ENCODE measurements at places on chromosomes 11 and 22. TPM values are rescaled to one million over a fixed set of nuclear protein-coding genes. Genes with fewer than 3 reads are reported as not detected.
A peak's percentile ranks its signal among the peaks of the same experiment; 100 is the strongest.

GRCh38 chr22:20444325-20444724 lies 6.7 kb upstream of the SCARF2 start:
- no peaks in the 10 kb centered on the region for H3K4me1 ChIP-seq
- no peaks in the 10 kb centered on the region for H3K36me3 ChIP-seq
- H3K27ac ChIP-seq: no peak overlapping the region
- DNase-seq: no peak
- peaks cover under 1% of the 10 kb centered on the region for H3K27me3 ChIP-seq
- H3K4me3 ChIP-seq: no peak overlapping the region

- H3K4me3 ChIP-seq: no peak overlapping the region
- no peak overlapping the region for H3K27ac ChIP-seq
- H3K36me3 ChIP-seq: no peaks in the 10 kb centered on the region
Observed at GRCh38 chr22:22942511-22943329, 55.1 kb downstream of the IGLL5 start.

The TRPC6 gene
- total RNA-seq: 0.25 TPM

DNA sequence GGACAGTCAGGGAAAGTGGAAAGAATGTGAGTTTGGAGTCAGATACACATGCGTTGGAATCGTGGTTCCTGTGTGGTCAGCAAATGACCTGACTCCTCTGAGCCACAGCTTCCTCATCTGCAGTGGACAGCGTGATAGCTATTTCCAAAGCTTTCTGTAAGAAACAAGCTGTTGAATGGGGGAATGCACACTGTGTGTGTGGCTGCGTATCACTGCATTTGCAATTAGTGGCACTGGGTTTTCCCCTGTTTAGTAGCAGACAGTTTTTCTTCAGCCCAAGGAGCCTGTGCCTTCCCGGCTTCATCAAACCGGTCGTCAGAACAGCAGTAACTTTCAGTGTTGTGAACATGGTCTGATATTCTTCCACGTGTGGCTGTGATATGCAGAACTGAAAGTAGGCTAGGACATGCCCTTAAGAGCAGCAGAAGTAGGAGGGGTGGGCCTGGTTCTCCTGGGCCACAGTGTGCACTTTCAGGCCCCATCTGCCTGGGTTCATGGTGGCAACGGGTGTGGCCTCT lies 121.5 kb downstream of the RRAS2 start:
- H3K4me1 ChIP-seq: no peaks in the 10 kb centered on the region
- H3K27me3 ChIP-seq: peaks cover 3% of the 10 kb centered on the region
- no peak overlapping the region for H3K27ac ChIP-seq
- no peak for DNase-seq
- no peaks in the 10 kb centered on the region for H3K36me3 ChIP-seq

DNA sequence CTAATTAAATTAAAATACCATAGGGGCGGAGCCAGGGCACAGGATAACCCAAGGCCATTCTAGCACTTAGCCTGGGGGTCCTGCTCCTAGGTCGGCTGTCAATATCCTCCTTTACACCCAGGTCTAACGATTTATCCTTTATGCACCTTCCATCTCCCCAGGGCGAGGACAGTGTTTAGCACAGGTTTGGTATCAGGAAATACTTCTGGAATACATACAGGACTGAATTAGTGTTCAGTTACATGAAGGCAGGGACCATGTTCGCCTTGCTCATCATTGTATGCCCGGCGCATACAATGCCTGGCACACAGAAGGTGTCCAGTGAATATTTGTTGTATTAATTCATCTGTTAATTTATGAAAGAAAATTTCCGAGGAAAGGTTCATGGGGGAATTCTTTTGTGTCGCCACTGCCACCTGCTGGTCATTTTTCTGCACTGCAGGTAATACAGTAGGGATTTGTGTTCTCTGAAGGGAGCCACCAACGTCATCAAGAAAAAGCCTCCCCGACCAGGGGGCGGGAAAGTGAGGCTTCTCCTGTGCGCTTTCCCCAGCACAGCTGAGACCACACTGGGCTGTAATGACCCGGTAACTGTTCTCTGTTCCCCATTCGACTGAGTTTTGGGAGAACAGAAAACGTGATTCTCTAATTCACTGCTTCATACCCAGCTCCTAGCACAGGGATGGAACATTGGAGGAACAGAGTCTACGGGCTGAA lies 68.7 kb upstream of the ASPHD2 start:
- no peak overlapping the region for H3K27ac ChIP-seq
- peak; percentile 87 for DNase-seq
- no peaks in the 10 kb centered on the region for H3K4me1 ChIP-seq
- no peaks in the 10 kb centered on the region for H3K27me3 ChIP-seq
- H3K36me3 ChIP-seq: no peaks in the 10 kb centered on the region

DNA sequence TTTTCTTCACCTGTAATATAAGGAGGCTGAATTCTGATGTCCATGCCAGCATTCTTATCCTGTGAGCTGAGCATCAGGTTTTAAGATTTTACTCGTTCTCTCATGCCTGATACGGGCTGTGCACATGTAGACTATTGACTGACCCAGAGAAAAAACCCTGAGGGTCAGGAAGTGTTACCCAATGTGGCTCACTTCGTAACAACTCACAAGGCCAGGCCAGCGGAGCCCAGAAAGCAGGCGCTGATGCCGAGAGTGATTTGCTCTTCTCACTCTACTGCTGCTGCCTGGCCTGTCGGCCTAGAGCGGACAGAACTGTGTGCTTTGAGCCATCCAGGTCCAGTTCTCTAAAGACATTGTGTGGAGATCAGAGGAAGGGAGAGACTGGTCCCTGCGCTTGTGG lies 10.8 kb downstream of the THYN1 start:
- no peak overlapping the region for H3K27ac ChIP-seq
- H3K4me3 ChIP-seq: no peak overlapping the region
- no peaks in the 10 kb centered on the region for H3K27me3 ChIP-seq
- no peaks in the 10 kb centered on the region for H3K36me3 ChIP-seq
- DNase-seq: no peak

GRCh38 chr11:5597953-5598352 lies 1.5 kb downstream of the TRIM6 start:
- peak overlapping the region; percentile 90 for H3K4me3 ChIP-seq
- no peak for DNase-seq
- H3K36me3 ChIP-seq: no peaks in the 10 kb centered on the region
- peaks cover 4% of the 10 kb centered on the region for H3K4me1 ChIP-seq
- H3K27me3 ChIP-seq: no peaks in the 10 kb centered on the region

DNA sequence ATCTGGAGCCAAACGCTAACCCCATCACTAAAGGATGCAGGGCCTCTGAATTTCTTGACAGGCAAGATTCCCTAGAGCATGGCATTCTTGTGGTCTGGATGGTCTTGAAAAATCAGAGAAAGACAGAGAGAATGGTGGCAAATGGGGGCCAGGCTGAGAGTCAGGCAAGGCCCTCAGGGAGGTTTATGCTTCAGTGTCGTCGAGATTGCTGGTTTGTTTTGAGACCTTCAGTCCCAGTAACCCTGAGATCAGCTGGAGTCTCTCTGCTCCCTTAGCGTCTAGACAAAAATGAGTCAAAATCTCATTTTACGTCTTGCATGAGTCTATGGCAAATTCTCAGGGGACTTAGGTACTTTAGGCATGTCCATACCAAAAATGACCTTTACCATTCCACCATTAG lies 539.3 kb downstream of the SOX6 start:
- no peak overlapping the region for H3K4me3 ChIP-seq
- no peaks in the 10 kb centered on the region for H3K4me1 ChIP-seq
- H3K27ac ChIP-seq: no peak overlapping the region
- H3K36me3 ChIP-seq: no peaks in the 10 kb centered on the region

DNA sequence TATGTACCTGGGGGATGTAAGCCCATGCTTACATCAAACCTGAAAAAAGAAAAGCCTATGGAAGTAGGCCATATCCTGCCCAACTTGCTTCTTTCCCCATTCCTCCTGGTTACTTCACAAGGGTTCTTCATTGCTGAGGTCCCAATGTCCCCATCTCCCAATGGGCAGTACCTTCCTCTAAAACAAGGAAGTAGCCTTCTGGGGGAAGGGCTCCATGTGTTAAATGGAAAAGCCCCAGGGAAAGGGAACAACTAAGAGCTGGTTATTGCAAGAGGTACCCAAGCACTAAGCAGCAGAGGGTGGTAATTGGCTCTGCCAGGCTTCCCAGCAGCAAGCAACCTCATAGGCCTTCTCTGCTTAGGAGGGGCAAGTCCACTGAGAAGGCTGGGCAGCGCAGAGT lies 11.3 kb downstream of the TMEM216 start:
- H3K36me3 ChIP-seq: peaks cover 61% of the 10 kb centered on the region
- H3K4me1 ChIP-seq: no peaks in the 10 kb centered on the region
- no peak for DNase-seq

The PIH1D2 gene
- total RNA-seq: 0.73 TPM

DNA sequence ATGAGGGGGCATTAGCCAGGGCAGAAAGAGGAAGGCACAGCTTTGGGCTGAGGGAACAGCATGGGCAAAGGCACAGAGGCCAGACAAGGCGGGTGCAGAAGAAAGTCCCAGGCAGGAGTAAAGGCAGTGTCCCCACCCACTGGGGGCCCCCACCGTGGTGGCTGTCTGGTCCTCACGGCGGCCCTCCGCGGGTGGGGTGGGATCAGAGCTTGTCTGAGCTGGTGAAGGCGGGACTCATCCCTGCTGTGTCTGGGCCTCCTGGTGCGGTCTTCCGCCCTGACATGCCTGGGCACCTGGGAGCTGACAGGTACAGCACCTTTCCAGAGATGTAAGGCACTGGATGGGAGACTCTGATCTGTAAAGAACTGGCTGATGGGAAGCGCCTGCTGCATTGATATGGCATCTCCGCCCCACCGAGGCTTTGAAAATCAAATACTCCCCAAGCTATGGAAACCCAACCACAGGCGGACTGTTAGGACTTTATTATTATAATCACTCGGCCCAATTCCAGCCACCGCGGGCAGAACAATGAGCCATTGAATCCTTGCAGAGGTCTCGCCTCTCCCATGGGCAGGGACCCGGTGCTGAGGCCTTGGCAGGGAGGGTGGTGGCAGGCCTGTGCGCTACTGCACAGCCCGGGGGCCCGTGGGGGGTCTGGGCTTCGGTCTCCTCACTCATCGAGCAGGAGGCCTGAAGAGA lies 14.2 kb upstream of the GNB1L start:
- no peak overlapping the region for H3K27ac ChIP-seq
- no peak overlapping the region for H3K4me3 ChIP-seq
- H3K36me3 ChIP-seq: no peaks in the 10 kb centered on the region

- no peaks in the 10 kb centered on the region for H3K27me3 ChIP-seq
- H3K4me1 ChIP-seq: peaks cover 4% of the 10 kb centered on the region
- H3K4me3 ChIP-seq: no peak overlapping the region
- no peak for DNase-seq
Observed at GRCh38 chr11:120244476-120245365, 4.8 kb downstream of the POU2F3 start.

DNA sequence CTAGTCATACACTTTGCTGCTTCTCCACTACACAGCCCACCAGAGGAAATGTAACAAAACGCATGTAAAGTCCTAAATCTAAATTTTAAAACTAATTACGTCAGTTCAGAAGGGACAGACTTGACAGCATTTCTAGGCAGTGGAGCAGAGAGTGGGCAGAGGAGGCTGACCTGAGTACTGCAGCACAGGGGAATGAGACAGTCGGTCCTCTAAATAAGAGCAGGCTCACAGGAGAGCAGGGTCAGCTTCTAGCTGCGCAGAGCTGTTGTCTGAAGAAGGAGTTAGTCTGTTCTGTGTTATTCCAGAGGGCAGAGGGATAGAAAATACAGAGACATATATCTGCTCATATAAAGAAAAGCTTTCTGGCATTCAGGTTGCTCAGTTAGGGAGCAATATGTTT lies 40.3 kb downstream of the JHY start:
- no peak overlapping the region for H3K4me3 ChIP-seq
- H3K27ac ChIP-seq: no peak overlapping the region
- no peaks in the 10 kb centered on the region for H3K27me3 ChIP-seq
- DNase-seq: no peak
- no peaks in the 10 kb centered on the region for H3K36me3 ChIP-seq

GRCh38 chr22:25048659-25049647 lies 96.4 kb downstream of the KIAA1671 start:
- DNase-seq: peak; percentile 84
- H3K27me3 ChIP-seq: no peaks in the 10 kb centered on the region
- H3K27ac ChIP-seq: no peak overlapping the region

All from H1 (cell line).